ENCODE measurements at places on chromosomes 5 and 9. TPM values are rescaled to one million over a fixed set of nuclear protein-coding genes. Genes with fewer than 3 reads are reported as not detected.
A peak's percentile ranks its signal among the peaks of the same experiment; 100 is the strongest.

Gene SLC6A3
- not detected for total RNA-seq

Gene HDAC3
- total RNA-seq = 76.5 TPM

Gene STXBP1
- 18.8 TPM for total RNA-seq

Gene PCDHB4
- total RNA-seq = 0.21 TPM

Gene FAXDC2
- 3.2 TPM for total RNA-seq

Gene GRPEL2
- total RNA-seq = 17.9 TPM

Gene SEMA6A
- total RNA-seq = 5.0 TPM

Gene MED27
- total RNA-seq = 35.2 TPM

Gene EFNA5
- 8.6 TPM for total RNA-seq

Gene SPINK13
- total RNA-seq = not detected

DNA sequence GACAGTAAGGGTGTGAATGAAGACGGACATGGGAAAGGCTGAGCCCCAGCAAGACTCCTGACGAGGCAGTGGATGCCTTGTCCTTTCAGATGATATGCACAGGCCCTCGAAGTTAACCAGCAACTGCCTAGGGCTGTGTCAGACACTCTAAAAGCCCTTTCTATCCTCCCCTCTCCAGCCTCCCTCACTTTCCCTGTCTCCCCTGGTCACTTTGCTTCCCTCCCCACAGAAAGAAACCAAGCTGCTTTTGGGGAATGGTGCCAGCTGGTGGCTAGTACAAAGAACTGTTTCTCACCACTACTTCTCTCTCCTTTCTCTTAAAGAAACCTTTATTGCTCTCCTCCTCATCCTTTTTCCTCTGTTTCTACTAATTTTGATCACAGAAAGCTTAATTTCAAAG, 21.4 kb downstream of the LHFPL2 start:
- DNase-seq = no peak

DNA sequence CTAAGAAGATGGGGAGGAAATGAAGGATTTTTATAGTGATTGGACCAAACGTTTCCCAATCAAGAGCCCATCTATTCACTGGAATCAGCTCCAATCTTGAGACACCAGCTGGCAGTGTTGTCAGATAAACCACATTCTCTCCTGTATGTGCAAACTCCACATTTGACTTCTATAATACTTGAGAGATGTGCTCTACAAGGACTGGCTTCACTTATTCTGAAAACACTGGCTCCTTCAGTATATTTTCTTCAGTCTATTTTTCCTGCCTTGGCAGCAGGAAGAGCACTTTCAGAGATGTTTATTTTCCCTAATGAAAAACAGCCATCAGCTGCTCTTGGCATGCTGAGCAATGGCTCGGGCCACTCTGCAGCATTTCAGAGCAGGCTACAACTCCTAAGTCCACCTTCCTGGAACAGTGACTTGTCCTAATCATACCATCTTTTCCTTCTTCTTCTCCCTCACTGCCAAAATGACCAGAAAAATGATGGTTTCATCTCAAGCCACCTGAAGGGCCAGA, 96.9 kb upstream of the FSTL4 start:
- DNase-seq = no peak

DNA sequence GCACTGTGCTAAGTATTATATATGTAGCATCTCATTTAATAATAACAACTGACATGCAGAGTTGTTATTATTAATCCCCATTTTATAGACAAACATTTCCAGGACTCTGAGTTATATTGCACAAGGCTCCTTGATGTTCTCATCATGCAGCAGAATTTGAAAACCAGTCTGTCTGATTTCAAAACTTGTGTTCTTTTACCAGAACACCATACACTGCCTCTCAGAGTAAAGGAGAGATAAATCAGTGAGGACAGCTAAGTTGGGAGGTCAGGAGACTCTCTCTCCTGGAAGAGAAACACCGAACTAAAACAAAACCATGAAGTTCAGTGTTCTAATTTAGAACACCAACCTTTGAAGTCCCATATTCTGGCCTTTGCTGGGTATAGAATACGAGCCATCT, 92.7 kb upstream of the TNC start:
- no peak for DNase-seq

DNA sequence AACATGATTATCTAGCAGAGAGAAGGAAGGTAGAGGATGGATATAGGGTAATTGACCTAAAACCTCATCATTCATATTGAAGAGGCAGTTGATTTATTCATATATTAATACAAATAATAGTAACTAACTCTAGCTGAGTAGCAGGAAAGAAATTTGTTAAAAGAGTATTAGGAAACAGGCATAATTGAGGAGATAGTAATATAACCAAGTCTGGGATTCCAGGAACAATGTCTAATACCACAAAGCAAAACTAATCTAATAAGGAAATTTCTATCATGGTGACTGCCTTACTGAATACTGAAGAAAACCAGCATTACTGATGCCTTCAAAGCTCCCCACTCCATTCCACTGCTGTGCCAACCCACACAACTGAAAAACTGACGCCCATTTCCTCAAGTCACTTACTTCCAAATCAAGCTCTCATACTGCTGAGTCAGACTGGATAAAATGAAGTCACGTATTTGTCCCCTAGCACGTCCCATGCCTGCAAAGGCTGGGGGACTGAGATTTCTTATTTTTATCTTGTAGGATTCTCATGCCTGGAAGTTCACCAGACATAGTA, 153.9 kb downstream of the SMC2 start:
- DNase-seq = peak; percentile 30

DNA sequence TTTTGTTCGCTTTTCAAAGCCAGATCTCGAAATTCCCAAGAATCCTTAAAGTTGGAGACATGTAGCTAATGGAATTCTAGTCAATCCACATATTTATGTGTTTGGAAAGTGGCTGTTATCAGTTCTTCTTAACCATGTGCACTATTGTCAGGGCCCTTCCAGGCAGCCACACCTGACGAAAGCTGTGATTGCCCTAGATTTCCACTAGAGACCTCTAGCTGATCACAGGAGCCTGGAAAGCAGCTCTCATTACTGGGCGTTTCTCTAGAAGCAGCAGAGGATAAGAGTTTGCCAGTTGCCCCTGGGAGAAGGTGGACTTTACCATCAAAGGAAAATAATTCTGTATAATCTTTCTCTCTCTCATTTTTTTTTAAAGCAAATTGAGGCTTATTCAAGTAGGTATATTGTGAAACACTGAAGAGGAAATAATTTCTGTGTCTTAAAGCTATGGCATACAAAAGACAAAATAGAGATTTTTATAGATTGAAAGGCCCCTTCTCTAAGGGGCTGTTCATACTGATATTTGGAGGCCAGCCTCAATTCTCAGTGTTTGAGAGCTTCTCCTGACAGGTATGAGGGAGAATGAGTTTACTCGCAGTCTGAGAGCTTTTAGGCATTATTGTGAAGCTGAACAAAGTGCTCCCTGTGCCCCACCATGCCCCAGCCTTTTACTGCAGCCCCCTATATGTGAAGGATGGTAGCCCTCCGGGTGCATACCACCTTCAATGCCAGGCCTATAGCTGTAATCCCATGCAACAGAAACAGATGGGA, 405.4 kb upstream of the ACTBL2 start:
- peak; percentile 67 for DNase-seq

- no peak for DNase-seq
Measured at GRCh38 chr5:74098456-74098855, 472.5 kb downstream of the ARHGEF28 start.

- peak; percentile 91 for DNase-seq
Measured at GRCh38 chr5:13477118-13477737, 467.3 kb downstream of the DNAH5 start.

- no peak for DNase-seq
Measured at GRCh38 chr9:103444176-103444575, 449.0 kb downstream of the CYLC2 start.

DNA sequence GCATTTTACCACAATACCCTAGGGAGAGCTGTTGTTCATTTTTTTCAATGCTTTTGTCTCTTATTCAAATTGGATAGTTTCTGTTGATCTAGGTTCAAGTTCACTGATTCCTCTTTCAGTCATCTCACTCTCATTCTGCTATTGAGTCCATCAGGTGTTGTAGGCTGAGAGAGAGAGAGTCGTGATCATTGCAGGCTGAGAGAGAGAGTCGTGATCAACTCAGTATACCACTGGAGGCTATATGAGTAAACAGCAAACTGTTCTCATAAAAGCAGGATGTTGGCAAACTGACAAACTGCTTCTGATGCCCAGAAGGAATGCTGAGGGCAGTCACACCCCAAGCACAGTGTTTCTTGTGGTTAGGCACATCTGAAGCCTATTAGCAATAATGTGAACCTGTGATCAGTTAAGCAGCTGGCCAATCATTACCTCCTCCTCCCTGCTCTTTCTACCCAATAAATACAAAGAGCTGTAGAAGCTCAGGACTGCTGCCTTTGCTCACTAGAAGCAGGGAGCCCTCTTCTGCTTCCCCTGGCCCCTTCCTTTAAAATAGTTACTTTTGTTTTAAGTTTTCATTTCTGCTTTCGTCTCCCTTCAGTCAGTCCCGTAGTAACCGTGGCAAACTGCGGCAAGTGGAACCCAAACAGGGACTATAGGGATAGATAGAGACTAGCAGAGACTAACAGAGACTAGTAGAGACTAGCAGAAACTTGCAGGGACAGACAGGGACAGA, 476.1 kb upstream of the ACO1 start:
- DNase-seq = peak; percentile 86

DNA sequence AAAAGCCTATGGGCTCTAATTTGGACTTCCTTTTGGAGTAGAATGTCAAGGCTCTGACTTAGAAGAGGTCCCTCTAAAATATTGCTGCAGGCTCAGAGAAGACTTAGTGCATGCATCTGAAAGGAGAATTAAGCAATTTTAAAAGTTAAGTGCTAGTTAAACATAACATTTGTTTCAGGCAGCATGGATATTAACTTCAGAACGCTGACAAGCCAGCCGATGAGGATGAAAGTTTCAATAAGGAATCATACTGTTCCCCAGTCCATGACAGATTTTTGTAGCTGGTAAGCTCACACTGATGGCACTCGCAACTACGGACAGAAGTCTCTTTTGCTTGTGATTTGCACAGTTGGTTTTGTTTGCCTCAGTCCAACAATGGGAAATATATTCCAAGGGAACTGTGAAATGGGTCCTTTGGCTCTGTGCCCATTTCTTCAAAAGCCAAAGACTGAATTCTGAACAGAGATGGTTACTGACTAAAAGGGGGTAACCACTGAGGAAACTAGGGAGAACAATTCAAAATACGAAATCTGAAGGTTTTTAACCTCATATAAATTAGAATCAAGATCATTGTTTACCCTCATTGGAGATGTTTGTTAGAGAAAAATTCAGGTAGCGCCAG, 47.6 kb downstream of the DCP2 start:
- no peak for DNase-seq

- DNase-seq = no peak
Measured at GRCh38 chr5:158414780-158415179, 555.8 kb upstream of the CLINT1 start.

GRCh38 chr5:61394078-61394704, 62.1 kb downstream of the ZSWIM6 start:
- no peak for DNase-seq

DNA sequence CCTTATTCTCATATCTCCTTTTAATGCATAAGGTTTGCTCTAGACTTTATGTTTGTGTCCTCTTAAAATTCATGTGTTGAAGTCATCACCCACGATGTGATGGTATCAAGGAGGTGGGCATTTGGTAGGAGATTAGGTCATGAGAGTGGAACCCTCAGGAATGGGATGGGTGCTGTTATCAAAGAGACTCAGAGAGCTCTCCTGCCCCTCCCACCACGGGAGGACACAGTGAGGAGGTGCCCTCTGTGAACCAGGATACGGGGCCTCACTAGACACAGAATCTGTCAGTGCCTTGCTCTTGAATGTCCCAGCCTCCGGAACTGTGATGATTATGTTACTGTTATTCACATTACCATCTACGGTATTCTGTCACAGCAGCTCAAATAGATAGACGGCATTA, 359.0 kb downstream of the IRX1 start:
- DNase-seq = no peak

DNA sequence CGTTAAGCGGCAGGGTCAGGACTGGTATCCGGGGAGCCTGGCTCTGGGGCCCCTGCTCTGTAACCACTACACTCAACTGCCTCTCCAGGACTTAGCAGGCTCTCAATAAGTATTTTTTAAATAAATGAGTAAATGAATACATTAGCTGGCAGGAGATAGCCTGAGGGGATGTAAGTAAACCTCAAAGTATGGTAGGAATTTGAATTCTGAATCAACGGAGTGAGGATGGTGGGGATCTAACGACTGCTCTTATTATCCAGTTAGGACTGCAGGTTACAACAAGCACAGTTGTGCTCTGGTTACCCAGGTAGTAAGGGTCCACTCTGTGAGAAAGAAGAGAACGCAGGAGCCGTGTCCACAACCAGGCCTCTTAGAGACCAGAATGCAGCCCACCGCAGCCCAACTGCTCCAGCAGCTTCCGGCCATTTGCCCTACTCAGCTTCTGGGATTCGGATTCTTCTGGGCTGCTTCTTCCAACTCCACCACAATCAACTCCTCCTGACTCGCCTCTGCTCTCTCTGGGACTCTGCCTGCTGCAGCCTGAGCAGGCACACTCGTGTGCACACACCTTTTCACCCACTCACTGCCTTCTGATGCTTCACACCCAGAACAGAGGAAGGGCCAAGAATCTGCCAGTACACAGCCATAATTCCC, 52.6 kb downstream of the MED27 start:
- peak; percentile 32 for DNase-seq

GRCh38 chr5:78755822-78756429, 107.4 kb upstream of the LHFPL2 start:
- no peak for DNase-seq

All from H4 (cell line).